Spinal cord (tissue), 10 donors: ENCODE measurements at places on chromosomes 6 and 20. TPM values are rescaled to one million over a fixed set of nuclear protein-coding genes. Genes with fewer than 3 reads are reported as not detected.

DNA sequence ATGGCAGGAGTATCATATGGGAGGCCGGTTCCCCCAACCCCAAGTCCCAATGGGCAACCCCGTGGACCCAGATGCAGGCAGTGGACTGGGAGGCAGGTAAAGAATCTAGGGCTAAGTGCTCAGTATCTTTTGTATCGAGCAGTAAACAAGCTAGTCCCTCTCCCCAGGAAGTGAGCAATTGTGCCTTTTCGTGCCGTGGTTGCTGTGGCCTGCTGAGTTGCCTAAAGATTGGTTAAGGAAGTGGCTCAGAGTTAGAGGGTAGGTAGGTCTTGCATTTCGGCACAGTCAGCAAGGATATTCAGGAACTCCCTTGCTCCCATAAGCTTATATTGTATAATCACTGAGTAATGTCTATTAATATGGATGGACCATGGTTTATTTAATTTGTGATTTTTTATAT lies 1.3 kb upstream of the DNAH8 start:
- no peak for DNase-seq

GRCh38 chr20:3909952-3910366 lies 20.8 kb downstream of the PANK2 start:
- DNase-seq: no peak

- DNase-seq: no peak
These were observed 18.1 kb downstream of the FAM184A start for GRCh38 chr6:119060255-119060907.

DNA sequence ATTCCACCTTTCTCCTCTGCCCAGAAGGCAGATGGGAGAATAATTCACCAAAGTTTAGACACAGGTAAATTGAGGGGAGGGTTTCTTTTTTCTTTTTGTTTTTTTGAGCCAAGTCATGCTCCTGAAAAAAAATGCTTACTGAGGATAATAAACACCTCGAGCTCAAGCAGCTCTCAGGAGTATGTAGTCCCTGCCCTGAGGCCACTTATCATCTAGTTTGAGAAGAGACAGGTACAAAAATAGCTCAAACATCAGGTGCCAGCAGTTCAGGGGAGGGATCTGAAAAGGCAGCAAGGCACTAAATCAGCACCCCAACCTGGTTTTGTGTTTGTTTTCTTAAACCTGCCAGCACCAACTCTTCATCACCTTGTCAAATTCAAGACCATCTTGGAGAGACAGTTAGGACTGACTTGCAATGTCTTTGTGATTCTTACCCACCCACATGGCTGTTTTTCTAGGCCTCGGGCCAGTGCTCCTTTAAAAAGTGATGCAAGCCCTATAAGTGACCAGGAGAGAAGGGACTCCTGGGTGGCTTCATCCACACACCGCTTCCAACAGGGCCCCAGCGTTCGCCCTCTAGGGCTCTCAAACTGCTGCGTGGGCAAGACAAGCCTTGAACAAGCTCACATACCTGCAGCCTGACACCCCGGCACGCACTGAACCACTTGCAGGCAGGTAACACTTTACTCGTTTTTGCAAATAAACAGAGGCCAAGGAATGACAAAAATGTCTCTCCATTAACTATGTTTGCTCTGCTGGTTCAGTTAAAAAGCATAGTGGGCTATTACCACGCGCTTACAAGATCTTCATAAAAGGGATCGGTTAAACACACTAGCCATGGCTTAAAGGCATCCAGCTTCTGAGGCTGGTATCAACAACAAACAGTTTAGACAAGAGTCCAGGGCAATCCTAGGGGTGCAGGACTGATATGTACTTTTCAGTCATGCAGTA lies 13.9 kb downstream of the JAG1 start:
- DNase-seq: no peak

DNA sequence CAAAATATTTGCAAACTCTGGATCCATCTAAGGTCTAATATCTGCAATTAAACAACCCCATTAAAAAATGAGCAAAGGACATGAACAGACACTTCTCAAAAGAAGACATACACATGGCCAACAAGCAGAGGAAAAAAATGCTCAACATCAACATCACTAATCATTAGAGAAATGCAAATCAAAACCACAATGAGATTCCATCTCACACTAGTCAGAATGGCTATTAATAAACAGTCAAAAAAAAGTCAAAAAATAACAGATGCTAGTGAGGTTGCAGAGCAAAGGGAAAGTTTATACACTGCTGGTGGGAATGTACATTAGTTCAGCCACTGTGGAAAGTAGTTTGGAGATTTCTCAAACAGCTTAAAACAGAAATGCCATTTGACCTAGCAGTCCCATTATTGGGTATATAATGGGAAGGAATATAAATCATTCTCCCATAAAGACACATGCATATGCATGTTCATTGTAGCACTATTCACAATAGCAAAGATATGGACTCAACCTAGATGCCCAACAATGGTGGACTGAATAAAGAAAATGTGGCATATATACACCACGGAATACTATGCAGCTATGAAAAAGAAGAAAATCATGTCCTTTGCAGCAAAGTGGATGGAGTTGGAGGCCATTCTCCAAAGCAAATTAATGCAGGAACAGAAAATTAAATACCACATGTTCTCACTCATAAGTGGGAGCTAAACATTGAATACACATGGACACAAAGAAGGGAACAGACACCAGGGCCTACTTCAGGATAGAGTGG lies 9.1 kb downstream of the ZNFX1 start:
- no peak for DNase-seq

DNA sequence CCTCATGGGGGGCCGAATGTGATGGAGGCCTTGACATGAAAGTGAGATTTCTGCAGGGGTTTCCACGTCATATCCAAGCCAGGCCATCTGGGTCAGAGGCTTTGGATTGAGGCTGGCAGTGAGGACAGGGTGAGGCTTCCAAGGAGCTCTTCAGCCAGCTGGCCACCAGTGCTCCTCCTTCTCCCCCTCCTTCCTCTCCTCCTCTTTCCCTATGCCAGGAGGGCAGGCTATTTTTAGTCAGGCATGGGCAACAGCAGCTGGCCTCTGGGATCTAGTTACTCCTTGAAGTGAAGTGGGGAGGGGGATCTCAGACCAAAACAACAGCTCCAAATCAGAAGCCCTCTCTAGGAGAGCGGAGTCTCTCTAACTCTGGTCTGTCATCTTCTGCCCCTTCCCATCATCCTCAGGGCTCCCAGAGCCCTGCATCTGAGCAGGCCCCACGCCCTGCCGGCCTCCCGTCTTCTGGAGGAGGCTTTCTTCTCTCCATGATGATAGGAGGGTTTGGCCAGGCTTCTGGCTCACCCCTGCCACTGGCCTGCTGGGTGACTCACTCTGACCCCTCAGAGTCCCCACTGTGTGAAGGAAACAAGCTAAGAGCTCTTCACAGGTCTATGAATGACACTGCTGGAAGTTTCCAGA lies 612 bp downstream of the TNNC2 start:
- DNase-seq: no peak

DNA sequence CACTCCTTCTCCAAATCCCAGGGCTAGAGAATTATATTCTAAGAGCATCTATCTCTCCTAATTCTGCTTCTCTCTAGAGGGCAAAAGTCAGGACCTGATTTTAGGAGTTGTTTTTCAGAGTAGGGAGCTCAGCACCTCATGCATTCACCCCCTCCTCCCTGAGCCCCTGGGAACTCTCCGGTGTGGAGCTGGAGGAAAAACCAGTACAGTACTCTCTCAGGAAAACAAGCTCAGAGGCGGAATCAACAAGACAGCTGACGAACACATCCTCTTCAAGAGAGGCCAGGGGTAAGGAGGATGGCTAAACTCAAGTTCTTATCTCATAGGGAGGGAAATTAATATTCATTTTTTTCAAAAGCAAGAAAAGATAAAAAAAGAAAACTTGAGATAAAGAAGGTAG lies 120.1 kb upstream of the CDYL start:
- no peak for DNase-seq

DNA sequence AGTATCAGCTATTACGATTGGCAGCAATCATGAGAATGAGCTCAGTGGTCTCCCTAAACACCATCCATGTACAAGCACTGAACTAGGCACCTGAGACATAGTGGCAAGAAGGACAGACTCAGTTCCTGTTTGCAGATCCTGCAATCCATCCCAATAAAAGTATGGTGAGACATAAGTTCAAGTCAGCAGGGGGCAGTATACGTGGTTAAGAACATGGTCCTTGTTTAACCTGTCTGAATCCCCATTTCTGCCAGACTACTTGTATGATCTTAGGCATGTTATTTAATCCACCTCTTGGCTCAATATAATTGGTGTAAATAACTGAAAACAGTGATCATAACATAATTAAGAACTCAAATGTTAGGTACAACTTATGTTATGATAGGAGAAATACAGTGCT lies 33.2 kb upstream of the PNISR start:
- no peak for DNase-seq

GRCh38 chr6:124993327-124993726 lies 31.1 kb downstream of the RNF217 start:
- DNase-seq: no peak

GRCh38 chr20:47557218-47557617 lies 55.5 kb downstream of the NCOA3 start:
- no peak for DNase-seq

- no peak for DNase-seq
These were observed 8.5 kb downstream of the HSPA1B start for GRCh38 chr6:31836047-31836473.

Gene C20orf202
- 0.59 TPM for polyA plus RNA-seq

Gene POU3F2
- 43.8 TPM for polyA plus RNA-seq

DNA sequence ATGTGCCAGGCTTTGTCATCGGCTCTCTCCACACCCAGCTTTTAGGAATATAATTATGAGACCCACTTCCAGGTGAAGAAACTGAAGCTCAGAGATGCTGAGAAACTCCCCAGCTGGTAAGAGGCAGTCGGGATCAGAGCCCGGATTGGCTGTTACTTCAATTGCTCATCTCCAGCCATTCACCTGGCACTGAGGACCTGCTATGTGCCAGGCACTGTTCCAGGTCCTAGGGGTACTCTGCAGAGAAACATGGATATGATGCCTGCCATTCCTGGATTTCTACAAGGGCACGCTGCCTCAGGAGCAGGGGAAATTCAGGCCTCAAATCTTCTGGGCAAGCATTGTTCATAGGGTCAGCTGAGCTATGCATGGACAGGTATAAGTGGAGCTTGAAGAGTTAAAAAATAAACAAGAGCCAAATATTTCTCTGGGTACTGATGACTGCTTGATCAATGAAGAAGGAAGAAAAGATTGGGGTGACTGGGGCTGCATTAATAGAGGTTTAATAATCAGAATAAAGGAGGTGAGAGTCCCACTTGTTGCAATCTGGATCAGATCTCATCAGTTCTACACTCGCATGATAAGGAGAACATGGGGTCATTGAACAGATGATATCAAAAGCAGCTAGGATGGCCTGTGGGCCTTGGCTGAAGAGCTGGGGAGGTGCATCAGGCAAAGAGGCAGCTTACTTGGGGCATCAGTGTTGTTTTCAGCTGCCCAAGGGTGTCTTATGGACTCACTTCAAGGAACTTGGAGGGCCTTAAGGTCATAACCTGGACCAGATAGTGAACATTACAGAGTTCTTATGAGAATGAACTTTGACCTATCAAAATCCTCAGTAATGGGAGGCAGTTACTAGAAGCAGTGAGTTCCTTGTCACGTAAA lies 80.9 kb upstream of the TOX2 start:
- no peak for DNase-seq

DNA sequence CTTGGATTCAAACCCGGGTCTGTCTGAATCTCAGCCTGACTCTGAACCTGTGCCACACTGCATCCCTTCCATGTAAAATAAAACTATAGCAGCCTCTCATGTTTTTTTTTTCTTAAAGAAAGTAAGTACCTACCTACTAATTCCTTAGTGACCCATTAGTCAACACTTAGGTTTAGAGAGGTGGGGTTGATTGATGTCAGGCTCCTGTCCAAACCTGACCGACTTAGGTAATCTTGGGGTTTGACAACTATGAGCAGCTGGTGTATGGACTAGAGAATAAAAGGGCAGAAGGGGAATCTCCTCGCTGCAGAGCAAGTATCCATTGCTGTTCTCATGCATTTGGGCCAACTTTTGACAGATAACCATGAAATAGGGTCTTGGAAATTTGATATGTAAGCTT lies 6.5 kb downstream of the NKAIN2 start:
- no peak for DNase-seq

DNA sequence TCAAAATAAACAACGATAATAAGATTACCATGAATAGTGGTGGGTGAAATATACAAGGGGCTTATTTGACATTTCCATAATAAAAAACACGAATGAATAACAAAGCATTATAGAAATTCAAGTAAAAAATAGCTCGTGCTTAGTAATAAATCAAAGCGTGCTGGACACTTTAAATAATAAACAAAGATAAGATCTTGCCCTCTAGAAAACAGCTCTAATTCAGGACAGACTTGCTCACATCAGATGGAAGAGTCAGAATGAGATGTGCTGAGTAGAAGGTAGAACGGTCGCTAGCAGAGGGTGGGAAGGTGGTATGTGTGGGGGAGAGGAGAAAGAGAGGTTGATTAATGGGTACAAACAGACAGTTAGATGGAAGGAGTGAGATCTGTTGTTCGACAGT lies 27.3 kb downstream of the PSMB1 start:
- no peak for DNase-seq

- DNase-seq: peak; percentile 13
These were observed 681.0 kb downstream of the C6orf118 start for GRCh38 chr6:164628302-164628931.

DNA sequence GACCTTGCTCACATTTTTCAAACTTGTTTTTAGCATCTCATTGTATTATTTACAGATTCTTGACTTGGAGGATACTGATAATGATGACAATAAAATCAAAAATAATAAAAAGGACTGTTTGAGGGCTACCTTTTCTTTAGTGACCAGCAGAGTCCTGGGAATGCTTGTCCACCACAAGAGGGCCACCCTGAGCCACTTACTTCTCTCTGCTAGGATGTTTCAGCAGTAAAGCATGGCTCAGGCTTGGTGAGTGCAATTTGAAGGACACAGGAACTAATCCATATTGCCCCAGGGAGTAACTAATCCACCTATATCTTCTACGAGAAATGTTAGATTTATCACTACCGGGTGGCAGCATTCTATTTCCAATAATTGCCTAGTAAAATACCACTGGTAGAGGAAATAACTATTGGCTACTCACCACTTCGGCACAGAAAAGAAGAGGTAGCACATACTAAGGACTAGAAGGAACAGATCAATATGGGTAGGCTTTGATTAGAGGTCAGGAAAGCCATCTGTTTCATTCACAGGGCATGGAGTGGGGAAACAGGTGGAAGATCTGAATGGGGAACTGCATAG lies 5.8 kb upstream of the KIAA0408 start:
- DNase-seq: peak; percentile 86

DNA sequence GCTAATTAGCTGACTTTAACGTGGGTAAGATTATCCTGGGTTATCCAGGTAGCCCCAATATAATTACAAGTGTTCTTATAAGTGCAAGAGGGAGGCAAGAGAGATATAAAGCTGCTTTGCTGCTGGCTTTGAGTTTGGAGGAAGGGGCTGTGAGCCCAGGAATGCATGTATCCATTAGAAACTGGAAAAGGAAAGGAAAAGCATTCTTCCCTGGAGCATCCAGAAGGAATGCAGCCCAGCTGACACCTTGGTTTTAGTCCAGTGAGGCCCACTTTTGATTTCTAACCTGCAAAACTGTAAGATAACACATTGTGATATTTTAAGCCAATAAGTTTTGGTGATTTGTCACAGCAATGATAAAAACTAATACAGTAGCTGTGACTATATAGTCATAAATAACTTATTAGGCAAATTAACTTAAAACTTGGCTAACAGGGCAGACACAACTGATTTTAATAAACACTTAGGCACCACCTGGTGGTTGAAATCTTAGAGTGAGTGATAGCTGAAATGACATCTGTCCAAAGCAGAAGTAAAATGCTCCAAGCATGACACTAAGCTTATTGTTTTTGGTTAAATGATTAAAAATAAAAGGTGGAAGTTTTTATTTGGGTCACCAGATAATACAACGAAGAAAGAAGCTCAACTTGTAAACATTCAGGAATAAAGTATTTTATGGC lies 35.6 kb downstream of the ADGRF4 start:
- no peak for DNase-seq
